ENCODE measurements at places on chromosomes 3 and 15.

GRCh38 chr3:26963361-26963743 is 340.8 kb downstream of the LRRC3B start:
- no peak for DNase-seq

- DNase-seq, result no peak
These were observed 182.7 kb downstream of the MEX3B start for GRCh38 chr15:81863162-81863561.

GRCh38 chr3:147195887-147196286 is 210.5 kb downstream of the ZIC4 start:
- no peak for DNase-seq

DNA sequence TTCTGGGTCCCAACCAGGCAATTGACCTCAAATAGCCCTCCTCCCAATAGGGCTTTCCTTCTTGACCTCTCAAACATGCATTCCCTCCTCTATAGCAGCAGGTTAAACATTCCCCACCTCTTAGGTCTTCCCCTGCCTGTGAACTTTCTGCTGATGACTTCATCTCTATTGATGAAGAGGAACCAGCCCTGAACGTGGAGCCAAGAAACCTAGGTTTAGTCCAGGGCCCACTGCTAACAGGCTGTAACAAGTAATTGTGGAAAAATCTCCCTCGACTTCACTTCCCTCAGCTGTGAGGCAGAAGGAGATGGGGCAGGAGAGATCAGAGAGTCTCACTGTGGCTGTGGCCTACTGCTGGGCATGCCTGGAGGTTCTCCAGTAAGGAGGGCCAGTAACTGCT is 24.7 kb downstream of the ILDR1 start:
- DNase-seq, result no peak

GRCh38 chr3:154111365-154111935 is 9.7 kb upstream of the ARHGEF26 start:
- DNase-seq, result no peak

- DNase-seq, result no peak
These were observed 316.2 kb upstream of the UMPS start for GRCh38 chr3:124413989-124414598.

DNA sequence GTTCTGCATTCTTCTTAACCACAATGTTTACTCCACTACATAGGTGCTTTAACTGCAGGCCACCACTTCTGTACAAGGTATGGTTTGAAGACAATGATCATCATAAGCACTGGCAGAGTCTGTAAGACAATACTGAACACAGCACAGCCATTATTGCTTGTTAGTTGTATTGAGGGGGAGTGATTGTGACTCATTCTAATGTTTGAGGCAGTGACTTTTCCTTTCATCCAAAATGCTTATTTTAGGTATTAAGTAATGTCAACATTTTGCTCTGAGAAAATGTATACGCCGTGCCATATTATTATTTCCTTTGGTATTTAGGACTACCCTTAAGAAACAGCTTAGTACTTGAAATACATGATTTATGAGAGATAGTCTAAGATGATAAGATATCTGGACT is 618.2 kb upstream of the ZNF717 start:
- DNase-seq, result no peak

GRCh38 chr15:98889930-98890695 is 117.5 kb downstream of the PGPEP1L start:
- DNase-seq, result no peak

- DNase-seq, result no peak
These were observed 567.2 kb downstream of the FOXP1 start for GRCh38 chr3:71016178-71016845.

- DNase-seq, result no peak
These were observed 59.6 kb upstream of the FRMD4B start for GRCh38 chr3:69445498-69445897.

- no peak for DNase-seq
These were observed 13.7 kb downstream of the CCR8 start for GRCh38 chr3:39343076-39343717.

GRCh38 chr3:26712211-26713026 is 89.8 kb downstream of the LRRC3B start:
- DNase-seq, result no peak

GRCh38 chr3:8899876-8900460 is 63.3 kb downstream of the RAD18 start:
- DNase-seq, result no peak

- no peak for DNase-seq
These were observed 21.3 kb downstream of the THBS1 start for GRCh38 chr15:39602143-39602542.

- DNase-seq, result no peak
These were observed 288.7 kb downstream of the EPHB1 start for GRCh38 chr3:135083756-135084155.

- no peak for DNase-seq
These were observed 63.9 kb upstream of the RGMA start for GRCh38 chr15:93152951-93153350.

GRCh38 chr3:188287339-188287738 is 133.4 kb downstream of the LPP start:
- no peak for DNase-seq

GRCh38 chr15:41847206-41847605 is 8.6 kb downstream of the PLA2G4B start:
- no peak for DNase-seq

GRCh38 chr3:196694941-196695848 is 16.9 kb downstream of the CEP19 start:
- no peak for DNase-seq

DNA sequence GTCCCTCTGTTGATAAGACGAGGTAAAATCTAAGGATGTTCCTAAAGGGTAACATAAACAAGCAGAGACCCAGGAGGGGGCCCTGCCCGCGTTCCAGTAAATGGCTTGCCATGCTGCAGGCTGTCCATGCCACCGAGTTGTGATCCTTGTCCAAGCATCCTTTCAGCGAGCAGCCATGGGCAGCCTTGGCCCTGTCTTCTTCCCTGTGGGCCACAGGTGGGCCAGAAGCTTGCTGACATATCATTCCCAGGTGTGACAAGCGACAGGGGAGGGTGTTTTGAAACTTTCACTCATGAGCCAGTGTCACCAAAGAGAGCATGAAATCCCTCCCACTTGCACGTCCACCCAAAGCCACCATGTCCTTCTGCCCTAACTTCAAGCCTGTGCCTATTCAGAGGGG is 53.7 kb downstream of the PCSK6 start:
- no peak for DNase-seq

- DNase-seq, result no peak
These were observed 19.8 kb upstream of the NUDT16 start for GRCh38 chr3:131361464-131362421.

DNA sequence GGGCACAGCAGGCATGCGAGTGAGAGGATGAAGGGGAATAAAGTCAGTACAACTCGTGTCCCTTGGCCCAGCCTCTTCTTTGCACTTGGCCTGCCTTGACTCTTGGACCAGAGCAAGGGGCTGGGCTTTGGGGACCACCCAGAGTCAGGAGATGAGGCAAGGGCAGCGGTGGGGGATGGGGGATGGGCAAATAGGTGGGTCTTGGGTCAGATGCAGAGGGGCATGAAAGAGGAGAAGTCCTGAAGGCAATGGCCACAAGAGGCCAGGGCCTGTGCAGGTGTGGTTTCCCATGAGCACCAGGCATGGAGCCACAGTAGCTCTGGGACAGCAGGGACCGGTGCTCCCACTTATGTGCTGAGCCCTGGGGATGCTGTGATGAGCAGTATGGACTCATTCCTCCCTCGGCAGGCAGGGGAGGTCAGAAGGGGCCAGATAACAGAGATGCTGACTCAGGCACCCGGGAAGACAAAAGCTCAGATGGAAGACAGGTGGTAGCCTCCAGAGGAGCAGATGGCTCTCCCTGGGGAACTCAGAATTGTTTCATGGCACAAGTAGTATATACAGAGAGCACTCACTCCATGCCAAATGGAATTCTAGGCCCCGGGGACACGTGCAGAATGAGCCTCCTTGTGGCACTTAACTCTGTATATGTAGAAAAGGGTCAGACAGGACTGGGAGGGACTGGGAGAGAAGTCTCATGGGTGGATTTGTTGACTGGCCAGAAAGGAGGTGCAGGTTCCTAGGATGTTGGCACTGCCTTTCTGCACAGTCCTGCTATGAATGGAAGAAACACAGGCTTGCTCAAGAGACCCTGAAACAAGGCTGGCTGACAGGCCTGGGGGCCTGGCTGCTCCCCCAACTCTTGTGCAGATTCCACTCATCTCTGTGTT is 14.3 kb downstream of the ZBTB47 start:
- DNase-seq, result no peak

GRCh38 chr3:66253790-66254620 is 33.2 kb downstream of the SLC25A26 start:
- DNase-seq, result no peak

- DNase-seq, result no peak
These were observed 1249.8 kb downstream of the ROBO1 start for GRCh38 chr3:78517965-78518364.

DNA sequence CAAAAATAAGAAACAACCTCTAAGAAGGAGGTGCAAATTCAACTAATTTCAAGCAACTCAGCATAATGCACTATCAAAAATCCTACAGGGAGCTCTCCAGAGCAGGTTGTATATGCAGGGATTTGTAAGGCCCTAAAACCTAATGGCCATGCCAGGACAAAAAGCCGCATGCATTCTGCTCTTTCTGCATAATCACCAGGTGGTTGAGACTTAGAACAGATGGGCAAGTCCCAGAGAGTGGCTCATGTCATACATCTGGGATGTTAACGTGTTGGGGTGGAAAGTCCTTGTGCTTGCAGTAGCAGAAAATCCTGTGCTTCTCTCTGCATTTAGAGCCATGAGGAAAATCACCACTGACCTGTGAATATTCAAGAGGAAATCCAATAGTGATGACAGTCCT is 1002.9 kb downstream of the AGBL1 start:
- no peak for DNase-seq

- no peak for DNase-seq
These were observed 54.0 kb upstream of the DLG1 start for GRCh38 chr3:197352382-197352781.

DNA sequence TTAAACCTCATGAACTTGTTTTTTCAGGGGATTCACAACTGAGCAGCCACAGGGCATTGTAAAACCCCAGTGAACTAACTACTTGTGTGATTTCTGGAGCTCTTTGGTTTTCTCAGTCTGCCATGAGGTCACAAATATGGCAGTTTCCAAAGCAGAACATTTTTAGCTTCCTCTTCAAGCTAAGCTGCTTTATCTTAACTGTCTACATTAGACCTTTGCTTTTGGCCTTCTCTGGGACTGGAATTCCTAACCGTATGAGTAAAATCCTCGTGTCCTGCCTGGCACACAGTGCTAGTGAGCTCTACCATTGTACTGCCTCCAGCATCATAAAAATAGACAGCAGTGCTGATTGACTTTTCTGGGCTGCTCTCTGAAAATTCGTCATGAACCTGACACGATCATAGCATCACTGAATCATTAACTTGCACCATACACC is 22.1 kb downstream of the CDIN1 start:
- no peak for DNase-seq

DNA sequence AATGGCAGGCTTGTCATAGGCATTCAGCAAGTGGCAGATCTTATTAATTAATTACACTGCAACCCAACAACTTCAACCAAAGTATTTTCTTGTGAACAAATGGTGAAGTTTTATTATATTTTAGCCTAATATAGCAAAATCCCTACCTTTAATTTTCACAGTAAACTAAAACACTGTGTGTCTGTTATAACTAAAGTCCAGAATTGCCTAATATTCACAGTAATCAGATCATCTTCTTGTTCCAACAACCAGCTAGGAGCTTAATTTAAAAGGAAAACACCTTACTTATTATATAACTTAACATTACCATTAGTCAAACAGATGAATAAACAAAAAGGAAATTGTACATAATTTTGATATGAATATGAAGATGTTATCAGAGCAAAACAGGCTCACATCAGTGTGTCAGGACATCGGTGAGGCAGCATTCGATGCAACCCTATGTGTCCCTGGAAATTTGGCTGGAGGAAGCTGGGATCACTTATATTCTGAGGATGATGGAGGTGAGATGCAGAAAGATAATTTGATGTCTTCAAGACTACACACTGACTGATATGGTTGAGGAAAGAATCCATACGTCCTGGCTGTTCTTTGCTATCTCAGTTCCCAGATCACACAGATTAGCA is 189.3 kb upstream of the EIF1B start:
- DNase-seq, result no peak
